ENCODE measurements at places on chromosomes 11 and 22.

DNA sequence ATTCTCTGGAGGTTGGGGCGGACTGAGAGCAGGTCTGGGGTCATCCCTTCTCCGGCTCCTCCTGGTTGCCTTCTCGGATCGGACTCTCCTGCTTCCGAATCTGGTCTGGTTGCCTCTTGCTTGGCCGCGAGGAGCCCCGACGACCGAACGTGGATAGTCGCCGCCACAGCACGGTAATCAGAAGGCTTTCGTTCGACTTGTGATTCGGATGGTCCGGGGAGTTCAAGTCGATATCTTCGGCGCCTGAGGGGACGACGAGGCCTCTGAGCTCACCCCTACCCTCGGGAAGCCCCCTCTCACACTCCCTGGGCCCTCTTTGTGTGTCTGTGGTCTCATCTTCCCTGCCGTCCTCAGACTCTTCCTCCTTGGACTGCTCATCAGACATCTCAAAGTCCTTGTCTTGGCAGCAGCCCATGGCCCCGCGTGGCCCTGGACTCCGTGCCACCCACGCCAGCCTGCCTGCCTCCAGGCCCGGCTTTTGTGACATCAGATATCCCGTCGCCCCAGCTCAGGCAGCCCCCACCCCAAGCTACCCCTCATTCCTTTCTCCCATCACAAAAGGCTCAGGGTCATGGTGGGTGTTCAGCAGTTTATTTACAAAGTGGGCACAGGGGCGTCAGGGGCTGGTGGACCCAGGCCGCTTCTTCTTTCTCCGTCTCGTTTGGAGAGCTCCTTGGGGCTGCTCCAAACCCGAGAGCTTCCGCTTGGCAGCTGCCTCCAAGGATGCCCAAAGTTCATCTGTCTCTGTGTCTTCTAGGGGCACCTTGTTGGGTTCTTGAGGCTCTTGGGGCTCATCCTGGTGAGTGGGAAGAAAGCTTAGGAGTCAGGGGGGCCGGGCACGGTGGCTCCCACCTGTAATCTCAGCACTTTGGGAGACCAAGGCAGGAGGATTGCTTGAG, at the start of gene TEX54:
Gene TEX54, minus strand, starts transcription at position 506 of the 899 bp plus-strand sequence.
- no peak for DNase-seq

GRCh38 chr11:27998552-27998951, 109.4 kb downstream of the KIF18A start:
- no peak for DNase-seq

- no peak for DNase-seq
Measured at GRCh38 chr11:12359761-12360160, 17.6 kb upstream of the PARVA start.

DNA sequence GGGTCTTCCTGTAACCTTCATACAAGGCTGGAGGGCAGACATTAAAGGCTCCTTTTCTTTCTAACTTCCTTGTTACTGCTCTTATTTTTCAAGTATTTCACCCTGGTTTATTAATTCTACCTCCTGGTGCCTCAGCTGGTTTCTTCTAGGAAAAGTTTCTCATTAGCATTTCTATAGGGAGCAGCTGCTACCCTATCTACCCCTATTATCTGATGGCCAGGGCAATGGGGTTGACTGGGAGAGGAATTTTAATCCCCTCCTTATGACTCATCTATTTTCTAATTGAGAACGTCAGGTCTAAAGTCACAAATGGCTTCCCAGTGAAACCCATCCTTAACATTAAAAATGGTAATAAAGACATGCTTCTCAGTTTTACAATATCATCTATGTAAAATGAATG, 5.0 kb downstream of the MAP6 start:
- DNase-seq: no peak

- no peak for DNase-seq
Measured at GRCh38 chr11:70688142-70688541, 289.8 kb downstream of the CTTN start.

GRCh38 chr11:12755510-12756453, 81.6 kb downstream of the TEAD1 start:
- DNase-seq: no peak

- no peak for DNase-seq
Measured at GRCh38 chr22:33962409-33962808, 42.1 kb upstream of the LARGE1 start.

- DNase-seq: no peak
Measured at GRCh38 chr11:133895551-133895950, 50.2 kb upstream of the SPATA19 start.

Measured in progenitor cell of endocrine pancreas (in vitro differentiated cells).